ENCODE measurements at places on chromosomes 12 and 14.

GRCh38 chr12:30880061-30880460 is 46.5 kb upstream of the TSPAN11 start:
- peak; percentile 94 for DNase-seq

DNA sequence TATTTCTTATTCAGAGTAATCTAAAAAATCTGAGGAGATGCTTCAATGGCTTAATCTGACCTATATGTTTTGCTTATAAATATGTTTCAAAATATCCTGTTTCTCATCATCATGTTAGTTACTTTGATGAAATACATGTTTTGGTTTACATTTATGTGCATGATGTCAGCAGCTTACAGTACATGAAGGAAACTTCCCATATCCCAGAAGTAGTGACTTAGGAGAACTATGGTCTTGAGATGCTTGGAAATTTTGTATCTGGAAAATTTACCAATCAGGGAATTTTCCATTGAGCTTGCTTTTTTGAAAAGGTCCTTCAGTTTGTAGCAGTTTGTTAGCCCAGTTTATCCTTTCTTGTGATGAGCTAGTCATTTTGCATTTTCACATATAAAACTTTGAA is 73.3 kb downstream of the RASSF8 start:
- DNase-seq, result no peak

GRCh38 chr12:120652656-120653435 is 12.4 kb downstream of the CABP1 start:
- no peak for DNase-seq

GRCh38 chr12:110073049-110073831 is 24.9 kb upstream of the C12orf76 start:
- peak; percentile 11 for DNase-seq

- no peak for DNase-seq
Observed at GRCh38 chr12:121826318-121827150, 22.7 kb downstream of the SETD1B start.

DNA sequence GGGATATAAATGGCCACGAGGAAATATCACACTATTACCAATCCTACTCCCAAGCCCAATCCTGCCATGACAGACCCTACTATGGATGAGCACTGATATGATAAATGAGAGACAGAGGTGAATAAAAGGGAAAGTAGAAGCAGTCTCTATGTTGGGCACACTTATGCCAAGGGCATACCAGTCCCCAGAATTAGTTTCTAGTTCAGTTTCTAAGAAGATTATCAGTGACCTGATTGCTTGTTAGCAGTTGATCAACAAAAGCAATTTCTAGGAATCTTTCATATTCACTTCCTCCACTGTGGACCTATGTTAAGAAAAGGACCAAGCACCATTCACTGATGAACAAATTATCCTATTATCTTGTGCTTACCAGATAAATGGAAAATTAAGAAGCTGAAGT is 20.0 kb downstream of the SCAF11 start:
- no peak for DNase-seq

DNA sequence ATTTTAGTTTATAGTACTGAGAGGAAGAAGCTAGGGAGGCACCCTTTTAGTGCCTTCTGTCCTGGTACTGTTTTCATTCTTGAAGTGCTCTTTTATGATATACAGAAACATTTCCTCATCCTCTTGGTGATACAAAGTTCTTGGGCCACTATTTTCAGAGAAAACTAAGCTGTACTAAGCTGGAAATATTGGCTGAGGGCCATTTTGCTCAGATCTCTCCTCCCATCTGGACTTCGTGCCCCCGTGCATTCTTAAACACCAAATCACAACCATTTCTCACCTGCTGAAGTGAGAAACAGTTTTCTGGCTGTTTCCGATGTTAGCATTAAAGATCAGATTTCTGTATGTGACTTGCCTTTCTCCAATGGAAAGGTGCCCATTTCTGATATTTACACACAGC is 158.9 kb downstream of the FBXL14 start:
- DNase-seq, result no peak

- DNase-seq, result peak; percentile 35
Observed at GRCh38 chr12:80056845-80057244, 42.5 kb upstream of the OTOGL start.

GRCh38 chr12:76920172-76921099 is 41.6 kb upstream of the CSRP2 start:
- DNase-seq, result no peak

GRCh38 chr14:73463411-73463810 is 5.1 kb upstream of the NUMB start:
- DNase-seq, result no peak

DNA sequence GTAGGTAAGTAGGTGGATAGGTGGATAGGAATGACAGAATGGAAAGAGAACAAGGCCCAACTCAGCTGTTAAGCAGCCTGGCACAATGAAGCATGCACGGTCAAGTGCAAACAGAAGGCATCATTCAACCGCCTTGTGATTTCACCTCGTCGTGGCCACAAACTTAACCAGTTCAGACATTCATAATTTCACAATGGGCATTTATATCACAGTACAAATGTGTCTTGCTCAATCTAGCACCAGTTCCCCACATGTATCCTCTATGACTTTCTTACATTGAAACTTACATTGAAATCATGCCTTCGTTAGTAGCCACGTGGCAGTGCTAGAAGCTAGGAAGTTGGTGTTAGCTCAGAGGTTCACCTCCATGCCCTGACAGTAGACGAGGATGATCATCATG is 207.5 kb downstream of the ETV6 start:
- peak; percentile 64 for DNase-seq

GRCh38 chr14:105862581-105863239 is 336.3 kb downstream of the TMEM121 start:
- no peak for DNase-seq

DNA sequence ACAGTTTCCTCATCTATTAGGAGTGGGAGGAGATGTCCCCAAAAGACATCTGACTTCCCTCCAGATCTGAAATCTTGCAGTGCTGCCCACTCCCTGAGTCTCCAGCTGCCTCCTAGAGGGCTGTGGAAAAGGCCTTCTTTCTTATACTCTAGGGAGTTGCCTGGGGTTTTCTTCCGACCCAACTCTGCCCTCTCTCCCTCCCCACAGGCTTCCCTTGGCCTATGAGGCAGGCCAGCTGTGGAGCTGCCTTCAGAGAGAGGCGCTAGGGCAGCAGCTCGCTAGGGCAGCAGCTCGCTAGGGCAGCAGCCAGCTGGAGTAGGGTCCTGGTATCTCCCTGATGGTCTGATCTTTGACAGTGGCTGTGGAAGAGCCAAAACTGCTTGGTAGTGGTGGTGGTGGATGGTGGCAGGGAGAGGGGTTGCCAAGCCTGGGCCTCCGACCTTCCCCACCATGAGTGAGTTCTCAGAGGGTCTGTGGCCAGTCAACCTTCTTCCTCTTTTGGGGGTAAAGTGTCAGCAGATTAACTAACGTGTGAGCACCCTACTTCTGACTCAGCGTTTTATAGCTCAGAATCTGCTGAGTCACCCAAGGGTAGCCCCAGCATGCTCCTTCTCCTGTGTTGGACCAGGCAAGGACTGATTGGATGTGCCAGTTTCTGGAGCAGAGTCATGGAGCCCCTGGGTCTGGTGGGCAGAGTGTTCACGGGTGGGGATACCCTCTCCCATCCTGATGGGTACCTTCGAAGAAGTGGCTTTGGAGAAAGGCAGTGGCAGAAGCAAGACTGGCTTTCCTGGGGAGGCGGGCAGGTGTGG is 2.3 kb downstream of the SLC48A1 start:
- no peak for DNase-seq

- DNase-seq, result no peak
Observed at GRCh38 chr12:50979369-50980052, 27.2 kb downstream of the HIGD1C start.

GRCh38 chr14:71243697-71244096 is 336.4 kb downstream of the PCNX1 start:
- DNase-seq, result no peak

DNA sequence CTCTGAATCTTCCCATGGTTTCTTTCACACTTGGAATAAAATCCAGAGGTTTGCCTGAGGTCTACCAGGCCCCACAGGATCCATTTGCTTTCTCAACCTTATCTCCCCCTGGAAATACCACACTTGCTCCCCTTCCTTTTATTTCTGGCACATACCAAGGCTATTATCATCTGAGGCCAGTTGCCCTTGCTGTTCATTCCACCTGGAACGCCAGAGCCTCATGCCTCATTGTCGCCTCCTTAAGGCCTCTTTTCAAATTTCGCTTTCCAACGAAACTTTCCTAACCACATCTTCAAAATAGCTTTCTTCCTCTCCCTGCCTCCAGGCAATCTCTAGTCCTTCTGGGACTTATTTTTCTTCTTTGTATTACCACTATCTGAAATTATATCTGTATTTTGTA is 11.2 kb upstream of the LRIG3 start:
- no peak for DNase-seq

DNA sequence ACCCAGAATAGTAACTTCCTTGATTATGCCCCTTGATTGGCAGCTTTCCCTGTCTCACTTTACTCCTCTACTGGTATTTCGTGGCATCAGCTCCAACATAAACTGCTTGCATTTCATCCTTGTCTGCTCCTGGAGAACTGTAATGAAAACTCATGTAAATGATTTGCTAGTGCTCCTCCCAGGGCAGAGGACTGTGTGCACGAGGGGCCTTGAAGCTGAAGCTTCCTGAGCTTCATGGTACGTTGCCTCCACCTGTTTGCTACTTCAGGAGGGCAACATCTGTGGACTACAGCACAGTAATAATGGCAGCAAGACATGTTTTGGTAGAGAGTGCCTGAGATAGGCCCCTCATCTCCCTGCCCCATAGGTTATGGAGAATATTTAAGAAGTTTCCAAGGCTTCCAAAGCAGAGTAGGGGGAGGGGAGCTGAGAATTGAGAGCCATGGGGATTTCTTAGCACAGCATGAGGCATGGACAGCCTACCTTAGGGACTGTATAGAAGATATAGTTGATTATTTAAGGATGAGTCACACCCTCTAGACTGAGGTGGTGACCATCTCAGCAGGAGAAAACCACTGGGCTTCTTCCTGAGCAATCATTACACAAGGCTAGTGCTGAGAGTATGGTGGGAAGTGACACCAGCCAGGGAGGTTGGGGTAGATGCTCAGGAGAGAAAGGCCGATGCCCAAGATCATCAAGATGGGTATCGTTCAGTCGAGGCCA is 29.5 kb downstream of the CCDC198 start:
- DNase-seq, result no peak

DNA sequence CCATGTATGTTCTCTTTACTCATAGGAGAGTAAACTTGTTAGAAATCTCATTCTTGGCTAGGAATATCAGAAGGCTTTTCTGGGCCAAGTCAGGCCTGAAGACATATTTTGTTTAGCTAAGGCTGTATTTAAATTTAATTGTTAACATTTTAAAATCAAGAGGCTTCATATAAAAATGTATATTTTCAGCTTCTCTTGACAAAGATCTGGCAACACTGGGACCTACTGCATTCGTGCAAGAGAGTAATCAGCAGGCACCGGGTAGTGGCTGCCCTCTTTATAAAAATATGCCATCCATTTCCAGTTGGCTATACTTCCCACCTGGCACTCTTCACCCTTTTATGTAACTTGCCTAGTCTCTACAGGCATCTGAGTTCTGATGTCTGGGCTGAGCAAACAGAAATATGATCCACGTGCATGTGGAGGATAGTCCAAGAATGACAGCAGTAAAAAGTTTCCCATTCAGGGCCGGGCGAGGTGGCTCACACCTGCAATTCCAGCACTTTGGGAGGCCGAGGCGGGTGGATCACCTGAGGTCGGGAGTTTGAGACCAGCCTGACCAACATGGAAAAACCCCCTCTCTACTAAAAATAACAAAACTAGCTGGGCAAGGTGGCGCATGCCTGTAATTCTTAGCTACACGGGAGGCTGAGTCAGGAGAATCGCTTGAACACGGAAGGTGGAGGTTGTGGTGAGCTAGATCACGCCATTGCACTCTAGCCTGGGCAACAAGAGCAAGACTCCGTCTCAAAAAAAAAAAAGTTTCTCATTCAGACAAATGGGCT is 2.0 kb upstream of the SOS2 start:
- DNase-seq, result peak; percentile 77

- peak; percentile 70 for DNase-seq
Observed at GRCh38 chr14:91830777-91831176, 36.6 kb downstream of the TC2N start.

DNA sequence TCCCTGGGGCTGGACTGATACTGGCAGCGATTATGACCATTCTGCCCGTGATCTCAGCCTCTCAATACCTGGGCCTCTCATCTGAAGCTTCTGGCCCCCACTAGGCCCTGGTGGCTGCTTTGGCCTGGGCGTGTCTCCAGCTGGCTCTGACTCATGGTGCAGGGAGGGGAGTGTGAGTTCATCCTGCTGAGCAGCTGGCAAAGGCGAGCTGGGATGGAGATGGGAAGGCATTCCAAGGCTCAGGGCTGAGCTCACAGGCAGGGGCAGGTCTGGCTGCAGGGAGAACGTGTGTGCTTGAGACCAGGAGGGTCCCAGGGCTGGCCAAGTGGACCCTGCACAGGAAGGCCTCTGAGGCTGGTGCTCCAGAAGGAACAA is 221.8 kb downstream of the TMEM121 start:
- no peak for DNase-seq

GRCh38 chr14:102390064-102390855 is 27.5 kb downstream of the TECPR2 start:
- DNase-seq, result no peak

GRCh38 chr14:75879031-75879430 is 102.8 kb downstream of the TGFB3 start:
- no peak for DNase-seq

All from NCI-H2029 treated with DMSO at 0.1 percent for 48 hours (cell line).